HFFc6 (cell line): ENCODE measurements at places on chromosomes 12 and 14. TPM values are rescaled to one million over a fixed set of nuclear protein-coding genes. Genes with fewer than 3 reads are reported as not detected.

The PTPN6 gene
- 0.36 to 0.41 TPM in 2 of 3 replicates, not detected in the other for total RNA-seq

DNA sequence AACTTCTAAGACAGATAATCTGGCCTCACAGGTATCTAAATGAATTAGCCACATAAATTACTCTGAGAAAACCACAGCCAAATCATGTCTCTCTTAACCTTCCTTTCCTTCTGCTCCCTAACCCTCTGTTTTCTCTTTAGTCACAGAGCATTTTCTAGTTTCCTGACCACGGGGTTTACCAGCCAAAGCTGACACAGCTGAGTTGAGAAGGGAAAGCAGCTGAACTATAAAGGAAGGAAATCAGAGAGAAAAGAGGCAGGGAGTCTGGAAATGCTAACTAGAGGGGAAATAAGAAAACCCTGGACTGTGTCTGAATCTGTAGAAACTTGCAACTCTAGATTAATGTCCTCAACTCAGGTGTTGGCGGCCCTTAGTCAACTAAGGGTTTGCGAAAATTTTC is 24.4 kb downstream of the ANKS1B start:
- no peaks in the 10 kb centered on the region for H3K4me1 ChIP-seq
- no peak for DNase-seq
- no peak overlapping the region for H3K27ac ChIP-seq
- H3K4me3 ChIP-seq = no peak overlapping the region
- H3K36me3 ChIP-seq = no peaks in the 10 kb centered on the region

- H3K36me3 ChIP-seq = no peaks in the 10 kb centered on the region
- DNase-seq = no peak
- H3K4me3 ChIP-seq = no peak overlapping the region
- H3K27me3 ChIP-seq = peaks cover 3% of the 10 kb centered on the region; the same call in 1 of the 2 replicates
- H3K27ac ChIP-seq = no peak overlapping the region
Measured at GRCh38 chr12:129941618-129942017, 37.8 kb upstream of the TMEM132D start.

DNA sequence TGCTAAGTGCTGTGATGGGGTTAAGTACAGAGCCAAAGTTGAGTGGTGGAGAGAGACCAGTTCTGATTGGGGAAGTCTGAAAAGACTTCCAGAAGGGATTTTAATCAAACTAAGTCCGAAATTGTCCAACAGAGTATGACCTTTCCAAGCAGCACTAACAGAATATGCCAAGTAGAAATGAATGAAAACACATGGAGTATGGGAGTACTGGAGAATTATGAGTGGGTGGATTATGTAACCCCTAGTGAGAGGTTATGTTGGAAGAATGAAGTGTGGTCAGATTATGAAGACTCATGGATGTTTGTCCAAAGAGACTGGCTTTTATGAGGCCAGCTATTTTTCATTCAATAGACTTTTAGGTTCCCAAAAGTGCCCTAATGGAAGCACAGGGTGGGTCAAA is 94.0 kb upstream of the PLEKHA5 start:
- H3K36me3 ChIP-seq = peaks cover 22% of the 10 kb centered on the region
- H3K27me3 ChIP-seq = no peaks in the 10 kb centered on the region
- H3K4me1 ChIP-seq = peaks cover 44% of the 10 kb centered on the region
- no peak for DNase-seq

DNA sequence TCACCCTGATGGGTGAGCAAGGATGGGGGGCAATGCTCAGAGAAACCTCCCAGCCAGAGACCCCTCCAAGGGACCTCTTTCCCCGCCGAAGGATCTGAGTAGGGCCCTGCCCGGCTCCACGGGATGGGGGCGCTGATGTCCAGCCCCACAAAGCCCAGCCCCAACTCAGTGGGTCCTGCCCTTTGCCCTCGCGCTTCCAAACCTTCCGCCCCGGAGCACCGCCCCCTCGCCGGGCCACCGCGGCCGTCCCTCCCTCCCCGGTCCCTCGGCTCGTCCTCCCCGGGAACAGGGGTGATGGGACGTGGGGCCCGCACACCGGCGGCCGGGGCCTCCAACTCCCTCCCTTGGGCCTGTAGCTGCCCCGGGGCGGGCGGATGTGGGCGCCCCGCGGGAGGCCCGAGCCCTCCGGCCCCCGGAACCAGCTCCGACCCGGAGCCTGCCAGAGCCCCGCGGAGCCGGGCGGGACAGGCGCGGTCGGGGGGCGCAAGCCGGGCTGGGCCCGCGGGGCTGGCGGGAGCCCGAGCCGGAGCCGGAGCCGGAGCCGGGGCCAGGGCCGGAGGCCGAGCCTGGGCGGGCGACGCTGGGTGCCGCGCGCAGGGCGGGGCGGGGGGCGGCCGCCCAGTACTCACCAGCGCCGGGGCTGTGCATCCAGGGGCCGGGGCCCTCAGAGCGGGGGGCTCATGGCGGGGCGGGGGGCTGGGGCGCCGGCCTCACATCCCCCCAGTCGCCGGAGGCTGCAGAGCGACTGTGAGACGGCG is 386 bp downstream of the HDAC7 start:
- peak overlapping the region; percentile 94 for H3K4me3 ChIP-seq
- H3K36me3 ChIP-seq = peaks cover 25% of the 10 kb centered on the region
- H3K4me1 ChIP-seq = peaks cover 78% of the 10 kb centered on the region
- peak overlapping the region; percentile 90 for H3K27ac ChIP-seq

DNA sequence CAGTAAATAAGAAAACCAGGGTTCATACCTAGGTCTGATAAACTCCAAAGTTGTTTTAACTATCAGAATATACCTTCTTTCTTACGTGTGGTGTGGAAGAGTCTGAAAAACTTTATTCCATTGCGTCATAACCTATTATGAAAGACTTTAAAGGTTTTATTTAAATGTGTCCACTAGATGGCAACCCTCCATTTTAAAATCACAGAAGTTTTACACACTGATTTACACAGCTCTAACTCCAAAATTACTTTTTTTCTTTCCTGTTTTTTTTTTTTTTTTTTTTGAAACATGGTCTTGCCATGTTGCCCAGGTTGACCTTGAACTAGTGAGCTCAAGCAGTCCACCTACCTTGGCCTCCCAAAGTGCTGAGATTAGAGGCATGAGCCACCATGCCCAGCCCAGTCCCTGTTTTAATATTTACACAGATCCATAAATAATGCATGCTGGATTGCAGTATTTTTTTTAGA is 17.3 kb upstream of the TMPRSS12 start:
- H3K27ac ChIP-seq = peak overlapping the region; percentile 74
- no peaks in the 10 kb centered on the region for H3K36me3 ChIP-seq
- H3K27me3 ChIP-seq = no peaks in the 10 kb centered on the region; the same call in 1 of the 2 replicates
- peak; percentile 64 for DNase-seq
- H3K4me1 ChIP-seq = peaks cover 11% of the 10 kb centered on the region
- H3K4me3 ChIP-seq = no peak overlapping the region

GRCh38 chr12:65631621-65632111 is 192.6 kb upstream of the HMGA2 start:
- H3K36me3 ChIP-seq = peaks cover 16% of the 10 kb centered on the region; the same call in 1 of the 2 replicates
- peak; percentile 100 for DNase-seq
- H3K4me1 ChIP-seq = peaks cover 95% of the 10 kb centered on the region
- H3K27me3 ChIP-seq = no peaks in the 10 kb centered on the region
- H3K4me3 ChIP-seq = peak overlapping the region; percentile 47
